ENCODE measurements at places on chromosomes 3 and 15. TPM values are rescaled to one million over a fixed set of nuclear protein-coding genes. Genes with fewer than 3 reads are reported as not detected.

MESP1 gene
- total RNA-seq, result 2.3 TPM

NPHP3 gene
- 16.5 TPM for total RNA-seq

ZNF662 gene
- 0.36 TPM for total RNA-seq

ZNF80 gene
- not detected for total RNA-seq

CHRNA5 gene
- 0.49 TPM for total RNA-seq

CAMKV gene
- not detected for total RNA-seq

PEX11A gene
- 3.2 TPM for total RNA-seq

ARHGEF26 gene
- 5.8 TPM for total RNA-seq

ZNF106 gene
- 24.2 TPM for total RNA-seq

ANKRD63 gene
- total RNA-seq, result not detected

NEK4 gene
- total RNA-seq, result 12.2 TPM

GNAT1 gene
- total RNA-seq, result not detected

CIDEC gene
- total RNA-seq, result 0.18 TPM

GXYLT2 gene
- total RNA-seq, result 43.3 TPM

C3orf49 gene
- total RNA-seq, result not detected

PLCH1 gene
- total RNA-seq, result not detected

CLDN18 gene
- total RNA-seq, result not detected

CACNA2D2 gene
- not detected for total RNA-seq

FBXO40 gene
- not detected for total RNA-seq

B4GALT4 gene
- 38.4 TPM for total RNA-seq

FGF7 gene
- total RNA-seq, result 3.2 TPM

CHRFAM7A gene
- total RNA-seq, result not detected

EPB42 gene
- not detected for total RNA-seq

NRROS gene
- total RNA-seq, result 1.3 TPM

DISP2 gene
- total RNA-seq, result 0.36 TPM

ST3GAL6 gene
- 10.7 TPM for total RNA-seq

PIK3CB gene
- total RNA-seq, result 11.3 TPM

COLQ gene
- 1.3 TPM for total RNA-seq

SCN11A gene
- total RNA-seq, result not detected

KLHDC8B gene
- 17.3 TPM for total RNA-seq

CGNL1 gene
- total RNA-seq, result 12.0 TPM

CRELD1 gene
- total RNA-seq, result 23.0 TPM

CCDC191 gene
- 2.3 TPM for total RNA-seq

SLC22A13 gene
- not detected for total RNA-seq

ARGFX gene
- not detected for total RNA-seq

TRIM42 gene
- not detected for total RNA-seq

CXCR6 gene
- total RNA-seq, result not detected

SMAD6 gene
- 48.9 TPM for total RNA-seq

CPNE9 gene
- not detected for total RNA-seq

NEIL1 gene
- total RNA-seq, result 4.0 TPM

SAXO2 gene
- not detected for total RNA-seq

ATP13A5 gene
- not detected for total RNA-seq

TMF1 gene
- total RNA-seq, result 20.9 TPM

SNTN gene
- not detected for total RNA-seq

SLC24A5 gene
- not detected for total RNA-seq

ZNF860 gene
- 0.32 TPM for total RNA-seq

CD96 gene
- 0.32 TPM for total RNA-seq

CCR8 gene
- not detected for total RNA-seq

POLR2M gene
- total RNA-seq, result 130 TPM

DPPA2 gene
- total RNA-seq, result not detected

GNB4 gene
- 43.5 TPM for total RNA-seq

SLC26A6 gene
- total RNA-seq, result 40.6 TPM
